ENCODE measurements at places on chromosomes 5 and 9. TPM values are rescaled to one million over a fixed set of nuclear protein-coding genes. Genes with fewer than 3 reads are reported as not detected.

GRCh38 chr9:90974016-90974415, 172.4 kb downstream of the SYK start:
- DNase-seq, result no peak

- DNase-seq, result no peak
These were observed 21.9 kb downstream of the CSF2 start for GRCh38 chr5:132095424-132095972.

Gene FCN1
- total RNA-seq, result not detected

Gene IFNW1
- total RNA-seq, result not detected

Gene WDR38
- total RNA-seq, result not detected

Data from lung microvascular endothelial cell (primary cell).